Liver (tissue), 10 donors: ENCODE measurements at places on chromosomes 5 and 9. TPM values are rescaled to one million over a fixed set of nuclear protein-coding genes. Genes with fewer than 3 reads are reported as not detected.

DNA sequence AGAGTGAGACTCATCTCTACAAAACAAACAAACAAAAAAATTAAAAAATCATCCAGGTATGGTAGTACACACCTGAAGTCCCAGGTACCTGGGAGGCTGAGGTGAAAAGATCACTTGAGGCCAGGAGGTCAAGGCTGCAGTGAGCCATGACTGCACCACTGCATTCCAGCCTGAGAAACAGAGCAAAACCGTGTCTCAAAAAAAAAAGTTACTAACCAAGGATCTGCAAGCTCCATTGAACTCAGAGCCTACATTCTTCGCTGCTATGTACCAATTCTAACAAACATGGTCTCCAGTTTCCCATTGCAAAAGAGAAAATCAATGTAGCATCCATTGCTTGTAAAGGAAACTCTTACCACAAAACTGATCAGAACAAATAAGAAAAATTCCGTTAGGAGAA is 33.5 kb downstream of the MTMR12 start:
- H3K27me3 ChIP-seq, result no peaks in the 10 kb centered on the region
- no peak for DNase-seq

- no peaks in the 10 kb centered on the region for H3K27me3 ChIP-seq
- no peak overlapping the region for H3K27ac ChIP-seq
- no peak overlapping the region for H3K4me3 ChIP-seq
- H3K4me1 ChIP-seq, result no peaks in the 10 kb centered on the region
- no peak for DNase-seq
Observed at GRCh38 chr5:12910641-12911040, 1006.4 kb upstream of the CTNND2 start.

DNA sequence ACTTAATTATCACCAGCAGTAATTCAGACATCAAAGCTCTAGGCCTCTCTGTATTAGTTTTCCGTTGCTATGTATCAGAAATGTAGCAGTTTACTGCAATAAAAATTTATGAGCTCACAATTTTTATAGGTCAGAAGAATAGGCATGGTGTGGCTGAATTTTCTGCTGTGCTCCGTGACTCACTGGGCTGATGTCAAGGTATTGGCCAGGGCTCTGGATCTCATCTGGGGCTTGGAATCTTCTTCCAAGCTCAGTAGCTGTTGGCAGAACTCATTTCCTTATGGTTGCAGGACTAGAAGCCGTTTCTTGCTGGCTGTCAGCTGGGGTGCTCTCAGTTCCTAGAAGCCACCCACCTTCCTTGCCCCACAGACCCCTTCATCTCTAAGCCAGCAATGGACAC is 66.3 kb downstream of the PSAT1 start:
- peaks cover 12% of the 10 kb centered on the region for H3K4me1 ChIP-seq
- DNase-seq, result no peak
- H3K27ac ChIP-seq, result no peak overlapping the region

The IER5L gene
- total RNA-seq, result 1.9 TPM

The SLC36A2 gene
- total RNA-seq, result not detected

The RECK gene
- total RNA-seq, result 2.1 TPM

The ZNF366 gene
- total RNA-seq, result 1.0 TPM

The SPINK7 gene
- not detected for total RNA-seq

The C5orf52 gene
- total RNA-seq, result not detected
